ENCODE measurements at places on chromosomes 12 and 14. TPM values are rescaled to one million over a fixed set of nuclear protein-coding genes. Genes with fewer than 3 reads are reported as not detected.

The PTPRR gene
- total RNA-seq: not detected

The KRT6A gene
- total RNA-seq: not detected

The PCED1B gene
- 9.5 TPM for total RNA-seq

The CEP170B gene
- 10.6 TPM for total RNA-seq

The TSPAN11 gene
- not detected for total RNA-seq

The MYO1H gene
- not detected for total RNA-seq

The STAC3 gene
- total RNA-seq: 0.14 TPM

The CRIP1 gene
- 8.6 TPM for total RNA-seq

The ENO2 gene
- 3.3 TPM for total RNA-seq

The TAS2R7 gene
- not detected for total RNA-seq

The ANKS1B gene
- total RNA-seq: not detected

The RPL10L gene
- not detected for total RNA-seq

The MORN3 gene
- total RNA-seq: 0.41 TPM

The NDUFA12 gene
- total RNA-seq: 243 TPM

The OAS2 gene
- not detected for total RNA-seq

The MYH6 gene
- not detected for total RNA-seq

The DPPA3 gene
- total RNA-seq: not detected

The DTX1 gene
- 5.8 TPM for total RNA-seq

The TXNRD1 gene
- 581 TPM for total RNA-seq

The LPAR5 gene
- total RNA-seq: 0.03 TPM

The PTPRB gene
- total RNA-seq: not detected

The RAD9B gene
- not detected for total RNA-seq

The PTPRO gene
- not detected for total RNA-seq

The BDKRB1 gene
- total RNA-seq: not detected

The CLEC2A gene
- not detected for total RNA-seq

Data from G401 (cell line).